ENCODE measurements at places on chromosomes 2 and 18.
A peak's percentile ranks its signal among the peaks of the same experiment; 100 is the strongest.

DNA sequence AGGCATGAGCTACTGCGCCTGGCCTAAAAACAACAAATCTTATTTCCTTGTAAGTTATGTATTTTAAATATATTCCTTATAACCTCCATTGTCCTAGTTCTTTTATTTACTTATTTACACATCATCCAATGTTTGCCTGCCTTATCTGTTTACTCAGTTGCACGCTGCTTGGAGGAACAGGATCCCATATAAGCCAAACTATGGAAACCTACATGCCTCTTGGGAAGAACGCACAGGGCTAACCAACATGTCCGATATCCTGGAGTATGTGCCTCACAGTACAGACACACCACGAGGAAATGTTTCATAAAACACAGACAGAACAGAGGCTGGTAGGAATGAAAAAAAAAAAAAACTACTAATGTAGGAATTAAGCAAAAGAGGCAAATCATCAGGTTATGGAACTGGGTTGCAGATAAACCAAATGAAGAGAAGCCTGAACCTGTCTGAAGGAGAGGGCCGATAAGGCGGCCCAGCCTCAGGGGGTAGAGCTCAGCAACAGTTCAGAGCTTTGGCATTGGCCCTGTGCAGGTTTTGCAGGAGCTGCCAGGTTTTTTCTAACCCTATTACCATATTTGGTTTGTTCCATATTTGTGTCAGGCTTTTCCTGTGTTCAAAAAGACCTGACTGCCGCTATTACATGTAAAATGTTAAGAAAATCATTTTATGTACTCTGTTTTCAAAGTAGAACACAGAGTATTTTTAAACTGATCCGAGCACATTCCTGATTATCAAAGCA, 19.9 kb upstream of the SP3 start:
- DNase-seq = no peak

- no peak for DNase-seq
Observed at GRCh38 chr2:167198576-167198975, 310.3 kb downstream of the XIRP2 start.

DNA sequence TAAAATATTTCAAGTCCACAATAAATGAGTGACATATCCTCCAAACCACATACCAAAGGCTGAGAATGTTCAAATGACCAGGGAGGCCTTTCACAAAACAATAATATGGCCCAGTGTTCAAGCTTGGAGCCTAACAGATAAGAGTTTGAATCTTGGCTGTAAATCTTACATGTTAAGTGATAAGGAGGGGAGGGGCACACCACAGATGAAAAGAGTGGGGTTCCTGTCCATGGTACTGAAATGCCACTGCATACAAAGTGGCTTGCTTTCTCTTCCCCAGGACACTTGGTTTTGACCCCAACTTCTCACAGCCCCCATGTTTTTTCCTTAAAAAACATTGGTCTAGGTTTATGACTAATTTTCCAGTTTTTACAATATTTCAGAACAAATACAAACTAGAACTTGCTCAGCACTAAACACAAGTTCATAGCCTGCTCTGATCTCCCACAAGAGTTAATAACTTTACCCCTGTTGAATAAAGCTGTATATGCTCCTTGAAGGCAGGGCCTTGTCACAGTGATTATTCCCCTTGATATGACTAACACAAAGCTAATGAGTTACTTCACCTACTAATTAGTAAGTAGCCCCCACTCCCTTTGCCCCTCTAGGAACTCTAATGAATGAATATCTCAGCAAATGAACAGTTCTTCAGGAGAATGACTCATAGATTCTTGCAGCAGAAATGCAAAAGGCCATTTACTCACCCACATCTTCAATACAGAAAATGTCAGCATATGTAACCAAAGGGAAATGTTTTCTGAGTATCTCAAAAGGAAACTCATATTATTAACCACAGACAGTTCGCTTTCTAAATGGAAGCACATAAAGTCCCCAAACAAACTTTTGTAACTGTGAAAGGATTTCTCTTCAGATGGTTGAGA, 142.2 kb downstream of the SATB2 start:
- DNase-seq = no peak

DNA sequence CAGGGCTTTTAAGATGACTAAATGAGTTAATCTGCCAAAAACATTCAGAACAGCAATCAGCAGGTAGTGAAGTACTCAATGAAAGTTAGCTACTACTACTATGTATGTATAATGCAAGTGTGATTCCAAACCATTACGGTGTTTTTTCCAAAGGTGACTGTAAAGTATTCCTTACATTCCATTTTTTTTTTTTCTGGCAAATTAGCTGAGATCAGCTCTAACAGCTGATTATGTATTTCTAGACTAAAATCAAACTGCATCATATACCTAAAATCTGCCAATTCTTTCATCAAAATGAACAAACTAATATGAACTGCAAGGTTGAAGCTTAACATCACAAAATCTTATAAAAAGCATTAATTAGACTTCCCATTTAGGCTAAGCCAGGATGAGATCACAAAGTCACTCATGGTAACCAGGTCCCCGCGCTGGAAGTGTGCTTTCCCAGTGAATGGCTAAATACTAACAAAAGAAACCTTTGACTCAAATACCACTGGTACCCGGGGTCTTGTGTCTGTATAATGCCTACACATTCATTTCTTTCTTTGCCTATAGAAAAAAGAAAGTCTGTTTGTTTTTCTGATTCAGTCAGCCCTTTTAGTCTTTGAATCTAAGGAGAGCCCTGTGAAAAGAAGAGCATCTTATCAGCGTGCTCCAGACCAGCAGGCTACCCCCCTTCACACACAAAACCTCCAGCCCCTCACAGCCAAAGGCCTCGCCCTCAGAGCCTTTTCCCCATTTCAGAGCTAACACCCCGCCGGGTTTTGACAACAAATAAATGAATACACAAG, 88.3 kb downstream of the RBMS1 start:
- no peak for DNase-seq

GRCh38 chr2:5021136-5021535, 671.0 kb upstream of the SOX11 start:
- DNase-seq = no peak

GRCh38 chr2:3585261-3586109, 9.4 kb upstream of the COLEC11 start:
- DNase-seq = no peak

DNA sequence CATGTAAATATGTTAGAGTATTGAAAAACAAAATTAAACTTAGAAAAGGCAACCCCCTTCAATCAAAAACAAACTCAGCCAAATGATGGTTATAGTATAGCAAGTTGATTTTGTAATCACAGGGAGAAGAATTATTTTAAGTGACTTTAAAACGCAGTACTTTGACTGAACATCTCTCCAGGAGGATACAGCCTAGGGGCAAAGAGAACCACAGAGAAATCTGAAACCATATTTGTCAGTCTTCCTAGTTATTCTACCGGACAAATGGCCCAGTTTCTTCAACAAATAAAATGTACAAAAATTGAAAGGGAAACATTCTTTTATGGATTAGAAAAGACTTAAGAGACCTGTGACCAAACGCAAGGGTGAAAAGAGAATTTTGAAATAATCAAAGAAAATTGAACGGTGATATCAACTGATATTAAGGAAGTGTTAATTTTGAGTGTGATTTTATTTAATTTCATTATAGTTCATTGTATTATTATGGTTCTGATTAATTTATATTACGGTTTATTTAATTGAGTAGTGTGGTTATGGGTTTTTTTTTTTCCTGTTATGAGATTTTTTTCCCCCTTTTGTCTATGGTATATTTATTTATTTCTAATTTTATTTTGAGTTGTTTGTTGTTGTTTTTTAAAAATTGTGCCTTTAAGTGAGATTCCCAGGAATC, 75.3 kb downstream of the HNRNPLL start:
- DNase-seq = no peak

GRCh38 chr2:127618551-127619202, 27.3 kb upstream of the GPR17 start:
- DNase-seq = no peak

- no peak for DNase-seq
Observed at GRCh38 chr18:62186499-62186773, 420 bp downstream of the PIGN start.

DNA sequence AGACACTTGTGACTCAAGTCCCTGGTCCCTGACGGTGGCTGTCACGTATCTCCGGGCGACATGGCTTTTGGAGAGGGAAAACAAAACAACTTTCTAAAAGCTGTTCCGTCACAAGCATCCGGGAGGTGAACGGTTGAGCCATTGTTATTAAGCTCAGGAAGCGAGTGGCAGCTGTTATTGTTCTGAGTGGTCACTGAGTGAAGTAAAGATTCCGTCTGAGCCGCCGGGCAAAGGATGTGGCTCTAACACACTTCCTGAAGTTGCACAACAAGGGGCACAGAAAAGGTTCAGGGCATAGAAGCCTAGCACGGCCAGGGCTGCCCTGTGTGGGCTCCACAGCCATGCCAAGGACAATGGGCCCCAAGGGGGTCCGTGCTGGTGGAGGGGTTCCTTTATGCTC, 24.3 kb downstream of the INPP5D start:
- no peak for DNase-seq

- no peak for DNase-seq
Observed at GRCh38 chr18:907885-908757, 3.5 kb downstream of the ADCYAP1 start.

- no peak for DNase-seq
Observed at GRCh38 chr2:203574824-203575223, 39.7 kb upstream of the RAPH1 start.

GRCh38 chr18:34153711-34154110, 71.0 kb downstream of the NOL4 start:
- DNase-seq = peak; percentile 0

- no peak for DNase-seq
Observed at GRCh38 chr18:44708451-44709083, 27.9 kb downstream of the SETBP1 start.

GRCh38 chr18:35311496-35311895, 21.5 kb upstream of the ZSCAN30 start:
- no peak for DNase-seq

DNA sequence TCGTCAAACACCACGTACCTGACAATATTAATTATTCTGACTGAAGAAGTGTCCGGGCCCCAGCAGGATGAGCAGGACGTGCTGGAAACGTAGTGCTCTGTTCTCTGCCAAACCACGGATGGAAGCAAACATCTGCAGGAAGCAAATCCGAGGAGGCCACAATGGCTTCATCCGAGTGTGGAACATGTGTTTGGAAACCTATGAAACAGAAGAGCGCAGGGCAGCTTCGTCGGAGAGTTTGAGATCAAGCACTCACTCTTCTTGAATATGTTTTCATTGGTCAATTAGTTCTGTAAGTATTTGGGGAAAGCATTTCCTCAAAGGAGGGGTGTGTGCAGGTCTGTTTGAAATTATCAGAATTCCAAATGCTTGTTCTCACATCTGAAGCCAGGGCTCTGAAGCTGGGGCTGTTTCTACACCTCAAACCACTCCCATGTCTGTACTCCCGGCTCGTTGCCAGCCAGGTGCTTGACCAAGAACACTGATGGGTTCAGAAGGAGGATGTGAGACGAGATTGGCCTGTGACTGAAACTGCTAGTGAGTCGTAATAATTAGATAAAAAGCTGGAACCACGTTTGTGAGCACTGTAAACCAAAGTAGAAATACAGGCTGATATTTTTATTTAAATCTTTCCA, 356.6 kb upstream of the SALL3 start:
- DNase-seq = no peak

- DNase-seq = no peak
Observed at GRCh38 chr18:48990481-48991318, 39.9 kb upstream of the SMAD7 start.

DNA sequence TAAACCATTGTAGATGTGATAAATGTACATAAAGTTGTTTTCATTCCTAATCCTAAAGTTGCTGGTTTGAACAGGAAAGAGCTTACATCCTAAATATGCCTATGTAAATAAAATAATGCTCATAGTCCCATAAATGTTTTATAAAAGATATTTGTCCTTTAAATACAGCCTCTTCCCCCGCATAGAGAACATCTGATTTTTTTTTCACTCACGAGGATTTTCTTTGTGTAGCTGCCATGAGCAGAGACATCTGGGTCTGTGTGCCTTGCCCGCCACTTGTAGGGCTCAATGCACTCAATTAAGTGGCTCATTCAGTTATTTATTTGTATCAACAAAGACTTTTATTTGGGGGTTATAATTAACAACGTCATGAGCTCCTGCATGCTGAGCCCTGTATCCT, 72.8 kb downstream of the SOWAHC start:
- DNase-seq = no peak

DNA sequence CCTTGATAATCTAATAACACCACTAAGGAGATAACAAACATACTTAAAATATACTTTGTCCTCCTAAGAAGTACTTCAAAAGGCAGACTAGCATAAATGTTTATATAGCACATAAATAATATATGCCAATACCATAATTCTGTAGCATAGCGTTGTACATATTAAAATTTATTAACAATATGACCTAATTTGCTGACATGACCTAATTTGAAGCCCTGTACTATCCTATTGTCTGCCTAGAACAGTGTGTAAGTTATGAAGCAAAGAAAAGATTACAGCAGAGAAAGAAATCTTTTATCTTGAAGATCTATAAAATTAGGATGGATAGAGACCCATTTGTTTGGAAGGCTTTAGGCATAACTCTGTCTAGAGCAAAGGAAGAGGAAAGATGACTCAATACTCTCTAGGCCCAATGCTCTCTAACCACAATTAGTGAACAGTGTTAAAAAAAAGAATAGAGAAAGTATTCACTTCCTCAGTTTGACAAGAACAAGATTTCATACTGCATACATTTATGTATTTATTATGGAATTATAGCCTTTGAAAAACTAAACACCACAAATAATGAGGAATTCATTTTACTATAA, 231.3 kb downstream of the ZRANB3 start:
- DNase-seq = no peak

GRCh38 chr2:150325656-150326314, 161.7 kb downstream of the RND3 start:
- no peak for DNase-seq

DNA sequence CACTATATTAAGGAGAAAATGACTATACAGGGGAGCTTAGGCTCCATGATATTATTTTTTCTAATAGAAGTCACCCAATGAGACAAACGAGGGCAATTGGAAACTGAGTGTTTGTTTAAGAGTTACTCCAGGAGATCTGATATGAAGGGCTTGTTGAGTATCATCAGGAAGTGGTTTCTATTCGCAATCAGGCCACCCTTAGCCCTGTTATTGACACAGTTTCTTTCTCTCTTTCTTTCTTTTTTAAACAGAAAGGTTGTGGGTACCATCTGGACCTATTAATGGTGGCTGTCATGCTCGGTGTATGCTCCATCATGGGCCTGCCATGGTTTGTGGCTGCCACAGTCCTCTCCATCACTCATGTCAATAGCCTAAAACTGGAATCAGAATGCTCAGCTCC, 117.3 kb downstream of the DPP4 start:
- no peak for DNase-seq

- no peak for DNase-seq
Observed at GRCh38 chr2:134083548-134083947, 170.3 kb upstream of the MGAT5 start.

- DNase-seq = no peak
Observed at GRCh38 chr2:169765523-169765922, 31.9 kb downstream of the KLHL23 start.

Data from HTR-8/SVneo (cell line).